ENCODE measurements at places on chromosomes 1 and 21.

DNA sequence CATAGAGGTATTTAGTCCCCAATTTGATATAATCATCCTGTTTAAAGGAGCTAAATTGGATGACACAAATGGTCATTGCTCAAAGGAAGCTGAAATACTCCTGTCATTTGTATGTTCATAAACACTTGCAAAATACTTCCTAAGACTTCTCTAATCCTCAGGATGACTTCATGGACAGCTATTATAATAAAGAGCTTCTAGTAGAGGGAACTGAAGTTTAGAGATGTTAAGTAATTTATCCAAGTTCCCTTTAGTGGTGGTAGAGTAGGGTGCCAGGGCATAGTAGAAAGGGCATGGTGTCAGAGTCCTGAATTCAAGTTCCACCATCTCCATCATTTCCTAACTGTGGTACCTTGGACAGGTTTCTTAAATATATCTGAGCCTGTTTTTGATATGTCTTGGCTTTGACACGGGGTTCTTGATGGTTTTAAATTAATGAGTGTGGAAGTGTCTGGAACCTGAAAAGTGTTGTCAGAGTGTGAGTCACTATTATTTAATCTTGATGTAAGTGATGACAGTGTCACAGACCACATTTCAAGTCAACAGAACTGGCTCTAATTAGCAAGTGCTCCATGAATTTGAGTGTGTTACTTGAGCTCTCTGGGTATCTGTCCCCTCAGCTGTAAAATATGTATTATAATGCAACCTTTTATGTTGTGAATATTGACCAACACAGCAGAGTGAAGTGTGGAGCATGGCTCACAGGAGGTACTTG, 12.1 kb upstream of the GBP6 start:
- no peak for DNase-seq

GRCh38 chr1:235954306-235955283, 87.9 kb upstream of the LYST start:
- DNase-seq = peak; percentile 44

DNA sequence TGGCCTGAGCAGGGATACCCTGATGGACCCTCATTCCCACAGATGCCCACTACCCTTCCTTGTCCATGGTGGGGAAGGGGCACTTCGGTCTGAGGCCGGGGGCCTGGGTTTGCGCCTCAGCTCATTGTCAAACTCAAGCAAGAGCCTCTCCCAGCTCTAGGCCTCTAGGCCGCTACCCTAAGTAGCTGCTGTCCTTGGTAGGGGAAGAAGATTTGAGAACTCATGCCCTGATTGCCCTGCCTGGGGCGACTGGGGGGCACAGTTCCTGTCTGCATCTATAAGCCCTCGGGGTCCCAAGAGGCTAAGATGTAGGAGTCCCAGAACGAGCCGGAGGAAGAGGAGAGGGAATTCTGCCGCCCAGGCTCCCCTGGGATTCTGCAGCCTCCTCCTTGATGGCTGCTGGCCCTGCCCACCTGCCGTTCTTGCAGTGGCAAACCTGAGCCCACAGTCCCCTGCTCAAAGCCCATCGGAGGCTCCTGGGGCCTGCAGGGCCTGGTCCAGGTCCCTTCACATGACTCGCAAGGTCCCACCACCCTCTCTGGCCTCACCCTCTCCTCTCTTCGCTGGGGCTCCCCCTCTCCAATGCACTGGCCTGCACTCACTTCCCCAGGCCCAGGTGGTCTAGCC, 20.4 kb upstream of the CASZ1 start:
- no peak for DNase-seq

GRCh38 chr1:205150651-205151428, 29.1 kb upstream of the RBBP5 start:
- no peak for DNase-seq

GRCh38 chr21:39111931-39112550, 71.2 kb downstream of the PSMG1 start:
- DNase-seq = no peak

- no peak for DNase-seq
Observed at GRCh38 chr1:158396646-158397045, 2.6 kb downstream of the OR10T2 start.

DNA sequence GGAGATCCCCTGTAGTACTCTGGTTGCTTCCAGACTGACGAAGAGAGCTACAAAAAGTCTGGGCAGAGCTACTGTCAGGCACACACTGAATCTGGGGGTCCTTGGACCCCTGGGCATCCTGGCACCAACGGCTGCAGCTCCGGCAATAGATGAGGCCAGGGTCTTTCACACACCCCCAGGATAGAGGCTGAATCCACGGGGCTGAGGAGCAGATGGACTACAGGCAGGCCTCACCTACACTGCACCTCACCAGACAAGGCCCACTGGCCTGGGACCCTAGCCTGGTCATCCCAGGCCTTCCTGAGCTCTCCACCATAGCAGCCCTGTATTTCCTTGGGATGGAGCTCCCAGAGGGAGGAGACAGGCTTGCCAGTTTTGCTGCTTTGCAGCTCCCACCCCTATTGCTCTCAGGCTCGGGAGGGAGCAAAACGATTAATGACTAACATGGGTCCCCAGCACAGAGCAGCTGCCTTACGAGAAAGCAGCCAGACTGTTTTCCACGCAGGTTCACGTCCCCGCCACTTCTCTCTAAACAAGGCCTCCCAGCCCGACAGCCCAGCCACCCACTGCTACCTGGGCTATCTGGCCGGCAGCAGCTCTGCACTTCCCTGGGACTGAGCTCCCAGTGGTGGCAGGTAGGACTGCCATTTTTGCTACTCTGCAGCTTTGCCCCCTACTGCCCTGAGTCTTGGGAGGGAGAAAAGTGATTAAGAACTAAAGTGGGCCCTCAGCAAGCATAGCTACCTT, 1022.5 kb upstream of the ADGRL2 start:
- no peak for DNase-seq

GRCh38 chr1:218995091-218995665, 178.5 kb upstream of the LYPLAL1 start:
- DNase-seq = no peak

DNA sequence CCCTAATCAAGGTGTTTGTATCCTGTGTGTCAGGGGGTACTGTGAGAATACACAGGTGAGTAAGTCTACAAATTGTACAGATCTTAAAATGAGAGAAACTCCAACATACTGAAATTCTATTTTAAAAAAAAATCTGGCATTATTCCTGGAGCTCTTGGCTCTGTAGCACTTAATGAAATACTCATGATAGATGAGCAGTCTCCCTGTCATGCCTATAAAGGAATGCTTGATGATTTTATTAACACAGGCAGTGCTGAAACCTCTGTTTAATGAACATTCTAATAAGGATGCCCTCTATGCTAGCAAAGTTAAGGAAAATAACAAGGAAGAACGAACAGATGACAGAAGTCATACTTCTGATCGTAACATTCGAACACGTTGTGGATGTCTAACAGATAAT, 233.9 kb upstream of the NEGR1 start:
- no peak for DNase-seq

DNA sequence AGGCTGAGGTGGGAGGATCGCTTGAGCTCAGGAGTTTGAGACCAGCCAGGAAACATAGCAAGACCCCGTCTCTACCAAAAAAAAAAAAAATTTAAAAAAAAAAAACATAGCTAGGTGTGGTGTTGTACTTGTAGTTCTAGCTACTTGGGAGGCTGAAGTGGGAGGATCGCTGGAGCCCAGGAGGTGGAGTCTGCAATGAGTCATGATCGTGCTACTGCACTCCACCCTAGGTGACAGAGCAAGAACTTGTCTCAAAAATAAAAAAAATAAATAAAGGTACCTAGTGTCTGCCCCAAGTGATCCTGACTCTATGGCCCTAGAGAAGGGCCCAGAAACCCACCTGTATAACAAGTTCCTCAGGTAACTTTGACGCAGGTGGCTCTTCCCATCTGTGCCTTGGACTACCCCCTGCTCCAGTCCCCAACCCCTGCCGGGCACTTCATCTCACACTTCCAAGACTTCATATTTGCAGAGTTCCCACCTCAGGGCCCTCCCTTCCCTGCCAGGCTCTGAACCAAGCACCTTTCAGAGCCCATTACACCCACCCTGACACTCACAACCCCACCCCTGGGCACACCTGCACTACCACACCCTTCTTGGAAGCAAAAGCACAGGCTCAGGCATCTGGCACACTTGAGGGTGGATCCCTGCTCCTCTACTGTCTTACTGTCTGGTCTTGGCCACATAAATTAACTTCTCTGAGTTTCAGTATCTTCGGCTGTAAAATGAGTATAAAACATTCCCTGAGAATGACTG, 80.2 kb upstream of the KLHDC7A start:
- DNase-seq = no peak

GRCh38 chr1:184950227-184950626, 24.1 kb downstream of the NIBAN1 start:
- DNase-seq = no peak

DNA sequence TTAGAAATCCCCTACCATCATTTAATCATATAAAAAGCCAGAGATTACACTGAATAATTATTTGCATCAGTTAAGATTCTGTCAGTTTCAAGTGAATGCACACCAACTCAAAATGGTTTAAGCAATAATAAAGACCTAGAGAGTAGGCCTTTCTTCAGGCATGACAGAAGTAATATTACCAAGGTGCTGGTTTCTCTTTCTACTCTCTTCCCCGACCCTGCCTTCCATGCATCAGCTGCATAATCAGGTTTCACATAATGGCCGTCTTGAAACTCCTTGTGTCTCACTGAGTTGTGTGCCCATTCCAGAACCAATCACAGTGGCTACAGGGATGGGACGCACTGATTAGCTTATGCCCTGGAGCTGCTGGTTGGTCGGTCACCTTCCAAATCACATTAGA, 103.5 kb upstream of the SERTAD4 start:
- no peak for DNase-seq
